ENCODE measurements at places on chromosomes 7 and 10.

- DNase-seq: no peak
These were observed 67.2 kb downstream of the TACR2 start for GRCh38 chr10:69349542-69349888.

DNA sequence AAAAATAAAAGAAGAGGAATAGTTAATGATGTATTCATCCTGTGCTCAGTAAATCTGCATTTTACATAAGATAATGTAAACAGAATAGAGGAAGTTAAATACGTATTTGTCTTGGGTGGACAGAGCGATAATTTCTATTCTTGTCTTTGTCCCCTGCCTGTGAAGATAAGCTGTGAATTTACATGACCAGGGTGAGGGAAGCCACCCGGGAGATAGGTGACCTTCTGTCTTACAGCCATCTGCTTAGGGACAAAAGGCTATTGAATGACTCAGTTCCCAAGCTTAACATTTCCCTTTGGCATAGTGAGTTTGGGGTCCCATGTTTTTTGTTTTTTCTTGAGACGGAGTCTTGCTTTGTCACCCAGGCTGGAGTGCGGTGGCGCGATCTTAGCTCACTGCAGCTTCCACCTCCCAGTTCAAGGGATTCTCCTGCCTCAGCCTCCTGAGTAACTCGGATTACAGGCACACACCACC is 88.7 kb upstream of the KCTD7 start:
- no peak for DNase-seq

GRCh38 chr7:75045881-75046280 is 27.7 kb downstream of the RCC1L start:
- no peak for DNase-seq

GRCh38 chr7:15292138-15292537 is 269.7 kb downstream of the AGMO start:
- no peak for DNase-seq

DNA sequence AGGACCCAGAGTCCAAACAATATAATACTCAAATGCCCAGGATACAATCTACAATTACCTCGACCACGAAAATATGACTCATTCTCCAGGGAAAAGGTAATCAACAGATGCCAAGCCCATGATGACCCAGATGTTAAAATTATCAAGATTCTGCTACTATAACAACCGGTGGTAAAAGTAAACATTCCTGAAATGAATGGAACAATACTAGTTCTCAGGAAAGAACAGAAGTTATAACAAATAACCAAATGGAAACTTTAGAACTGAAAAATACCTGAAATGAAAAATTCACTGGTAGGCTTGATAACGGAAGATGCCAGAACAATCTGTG is 34.1 kb upstream of the GUSB start:
- DNase-seq: no peak

DNA sequence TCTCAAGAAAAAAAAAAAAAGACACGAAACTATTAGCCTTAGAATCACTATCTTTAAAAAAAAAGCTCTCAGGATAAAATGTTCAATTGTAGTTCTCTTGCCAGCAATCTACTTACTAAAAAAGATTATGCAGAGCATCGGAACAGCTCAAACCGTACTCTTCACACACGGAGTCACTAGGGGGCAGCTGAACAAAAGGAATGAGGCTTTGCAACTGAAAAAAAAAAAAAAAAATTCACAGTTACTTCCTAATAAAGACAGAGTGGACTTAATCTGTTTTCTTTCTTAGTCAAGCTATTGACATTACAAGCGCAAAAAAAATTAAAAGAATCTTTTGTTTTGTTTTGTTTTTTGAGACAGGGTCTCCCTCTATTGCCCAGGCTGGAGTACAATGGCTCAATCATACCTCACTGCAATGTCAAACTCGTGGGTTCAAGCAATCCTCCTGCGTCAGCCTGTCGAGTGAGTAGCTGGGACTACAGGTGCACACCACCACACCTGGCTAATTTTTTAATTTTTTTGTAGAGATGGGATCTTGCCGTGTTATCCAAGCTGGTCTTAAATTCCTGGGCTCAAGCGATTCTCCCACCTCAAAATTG is 11.5 kb downstream of the PMS2 start:
- DNase-seq: no peak

DNA sequence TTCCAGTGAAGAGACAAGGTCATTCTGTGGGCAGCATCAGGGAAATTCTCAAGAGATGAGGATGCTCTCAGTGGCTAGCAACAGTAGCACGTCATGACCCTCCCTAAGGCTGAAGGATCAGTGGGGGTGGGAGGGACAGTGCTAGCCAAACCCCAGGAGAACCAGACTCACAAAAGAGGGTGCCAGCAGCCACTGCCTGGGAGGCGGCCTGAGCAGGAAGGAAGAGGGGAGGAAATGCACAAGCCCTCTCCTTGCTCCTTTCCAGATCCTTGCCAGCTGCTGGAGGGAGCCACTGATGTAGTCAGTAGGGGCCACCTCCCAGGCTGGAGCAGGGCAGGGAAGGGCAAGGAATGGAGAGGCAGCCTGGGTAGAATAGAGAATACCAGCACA is 302.7 kb downstream of the RPS24 start:
- DNase-seq: no peak

DNA sequence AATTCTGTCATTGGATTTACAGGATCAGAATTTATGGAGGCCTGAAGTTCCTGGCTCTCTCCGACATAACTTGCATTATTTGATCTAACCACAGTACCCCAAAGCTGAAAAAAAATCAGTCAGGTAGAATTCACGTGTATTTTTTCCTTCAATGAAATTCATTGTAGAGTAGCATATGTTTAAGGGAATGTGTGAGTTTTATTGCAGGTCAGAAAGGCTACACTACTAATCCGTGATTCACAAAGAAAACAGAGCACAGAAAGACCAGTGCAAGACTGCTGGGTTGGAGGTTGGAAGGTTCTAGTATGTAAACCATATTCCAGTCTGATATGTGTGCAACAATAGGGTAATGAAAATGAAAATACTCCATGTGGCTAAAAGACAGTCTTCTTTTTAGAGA is 247.0 kb upstream of the FERD3L start:
- DNase-seq: no peak

- DNase-seq: no peak
These were observed 22.8 kb downstream of the PPIA start for GRCh38 chr7:44819292-44819691.

DNA sequence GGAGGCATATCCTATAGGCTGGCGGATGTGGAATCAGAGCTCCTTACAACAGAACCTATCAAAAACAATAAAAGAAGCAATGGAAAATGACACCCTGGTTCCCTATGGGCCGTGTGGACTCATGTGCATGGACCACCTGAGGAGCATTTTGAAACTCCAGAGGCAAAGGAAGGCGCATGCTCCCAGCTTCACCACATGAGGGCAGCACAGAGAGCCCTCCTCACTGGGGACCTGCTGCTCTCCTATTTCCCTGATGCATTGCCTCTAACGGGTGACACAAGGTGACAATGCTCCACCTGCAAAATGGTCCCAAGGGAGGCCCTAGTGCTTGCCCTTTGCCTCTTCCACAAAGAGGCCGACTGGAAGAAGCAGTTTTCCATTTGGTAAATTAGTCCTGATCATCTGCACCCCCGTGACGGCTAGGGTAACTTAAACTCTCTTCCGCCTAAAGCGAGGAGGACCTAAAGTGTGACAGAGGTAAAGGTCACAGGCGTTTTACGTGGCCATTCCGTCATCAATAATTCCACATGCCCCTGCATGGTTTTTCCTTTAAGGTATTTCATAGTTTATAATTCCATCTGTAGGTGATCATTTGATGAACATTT is 67.7 kb downstream of the GPAM start:
- no peak for DNase-seq

DNA sequence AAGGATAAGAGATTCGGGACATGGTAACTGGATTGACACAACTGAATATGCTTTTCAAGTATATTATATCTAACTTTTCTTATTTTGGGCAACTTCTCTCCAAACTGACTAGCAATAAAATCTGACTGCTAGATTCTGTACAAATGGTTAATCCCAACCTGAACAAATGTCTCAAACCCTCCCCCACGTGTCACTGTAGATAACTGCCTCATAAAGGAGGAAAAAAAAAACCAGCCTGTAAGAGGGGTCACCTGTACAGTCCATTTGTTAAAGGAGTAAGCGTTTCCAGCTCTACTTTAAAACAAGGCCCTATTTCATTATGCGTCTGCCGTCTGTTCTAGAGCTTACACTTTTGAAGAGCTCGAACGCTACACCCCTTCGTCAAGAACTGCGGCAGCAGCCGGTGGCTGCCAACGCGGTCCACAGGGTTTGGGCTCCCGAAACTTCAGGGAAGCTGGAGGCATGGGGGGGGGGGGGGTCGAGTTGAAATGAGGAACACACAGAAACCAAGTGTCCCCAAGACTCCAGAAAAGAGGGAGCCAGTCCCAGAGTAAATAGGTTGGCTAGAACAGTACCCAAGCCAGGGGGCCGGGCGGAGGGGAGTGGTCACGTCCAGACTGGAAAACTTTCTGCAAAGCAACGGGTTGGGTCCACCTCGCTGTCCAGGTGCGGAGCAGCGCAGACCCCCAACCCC is 492 bp downstream of the COG5 start:
- DNase-seq: no peak

DNA sequence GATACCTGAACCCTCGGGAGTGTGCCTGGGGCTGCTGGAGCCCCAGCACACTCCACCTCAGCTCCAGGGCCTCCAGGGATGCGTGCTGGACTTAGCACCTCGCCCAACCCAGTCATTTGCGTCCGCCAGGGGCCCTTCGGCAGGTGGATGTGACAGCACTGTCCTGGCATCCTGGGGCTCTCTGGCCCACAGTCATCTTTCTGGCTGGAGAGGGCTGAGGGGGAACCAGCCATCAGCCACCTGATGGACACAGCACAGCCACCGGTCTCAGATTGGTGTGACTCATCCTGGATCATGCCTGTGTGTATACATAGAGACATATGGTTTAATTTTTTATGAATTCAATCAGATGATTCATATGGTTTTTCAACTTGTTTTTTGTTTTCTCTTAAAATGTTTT is 11.1 kb downstream of the ZNF775 start:
- no peak for DNase-seq

DNA sequence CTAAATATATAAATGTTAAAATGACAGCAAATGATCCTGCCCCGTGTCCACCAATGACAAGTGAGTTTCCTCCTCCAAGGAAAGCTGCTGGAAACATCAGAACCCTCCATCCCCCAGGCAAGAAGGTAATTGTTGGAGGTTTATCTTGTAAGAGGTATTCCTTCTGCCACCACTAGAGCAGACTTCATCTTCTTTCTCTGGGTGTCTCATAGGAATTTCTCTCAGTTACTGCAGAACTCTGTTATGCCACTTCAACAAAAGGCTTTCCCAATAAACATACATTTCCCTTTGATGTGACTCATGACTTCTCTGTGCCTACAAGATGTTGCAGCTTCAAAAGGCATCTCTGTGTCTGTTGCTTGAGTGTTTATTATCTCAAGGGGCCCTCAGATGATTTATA is 279.1 kb downstream of the BMPER start:
- DNase-seq: no peak

- no peak for DNase-seq
These were observed 130.3 kb downstream of the PKD1L1 start for GRCh38 chr7:47817917-47818316.

GRCh38 chr7:142811154-142811737 is 40.5 kb downstream of the PRSS2 start:
- DNase-seq: no peak

DNA sequence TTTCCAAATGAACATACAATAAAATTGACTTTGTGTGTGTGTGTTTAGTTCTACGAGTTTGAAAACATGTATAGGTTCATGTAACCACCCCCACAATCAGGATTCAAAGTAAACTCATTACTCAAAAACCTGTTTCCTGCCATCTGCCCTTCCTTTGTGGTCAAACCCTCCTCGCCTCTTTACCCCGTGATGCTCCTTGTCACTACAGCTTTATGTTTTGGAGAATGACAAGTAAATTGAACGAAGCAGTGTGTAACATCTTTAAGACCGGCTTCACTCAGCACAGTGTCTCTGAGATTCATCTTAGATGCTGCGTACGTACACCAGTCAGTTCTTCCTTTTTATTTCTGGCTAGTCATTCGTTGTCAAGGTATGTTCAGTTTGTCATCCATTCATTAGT is 54.6 kb upstream of the MKI67 start:
- no peak for DNase-seq

DNA sequence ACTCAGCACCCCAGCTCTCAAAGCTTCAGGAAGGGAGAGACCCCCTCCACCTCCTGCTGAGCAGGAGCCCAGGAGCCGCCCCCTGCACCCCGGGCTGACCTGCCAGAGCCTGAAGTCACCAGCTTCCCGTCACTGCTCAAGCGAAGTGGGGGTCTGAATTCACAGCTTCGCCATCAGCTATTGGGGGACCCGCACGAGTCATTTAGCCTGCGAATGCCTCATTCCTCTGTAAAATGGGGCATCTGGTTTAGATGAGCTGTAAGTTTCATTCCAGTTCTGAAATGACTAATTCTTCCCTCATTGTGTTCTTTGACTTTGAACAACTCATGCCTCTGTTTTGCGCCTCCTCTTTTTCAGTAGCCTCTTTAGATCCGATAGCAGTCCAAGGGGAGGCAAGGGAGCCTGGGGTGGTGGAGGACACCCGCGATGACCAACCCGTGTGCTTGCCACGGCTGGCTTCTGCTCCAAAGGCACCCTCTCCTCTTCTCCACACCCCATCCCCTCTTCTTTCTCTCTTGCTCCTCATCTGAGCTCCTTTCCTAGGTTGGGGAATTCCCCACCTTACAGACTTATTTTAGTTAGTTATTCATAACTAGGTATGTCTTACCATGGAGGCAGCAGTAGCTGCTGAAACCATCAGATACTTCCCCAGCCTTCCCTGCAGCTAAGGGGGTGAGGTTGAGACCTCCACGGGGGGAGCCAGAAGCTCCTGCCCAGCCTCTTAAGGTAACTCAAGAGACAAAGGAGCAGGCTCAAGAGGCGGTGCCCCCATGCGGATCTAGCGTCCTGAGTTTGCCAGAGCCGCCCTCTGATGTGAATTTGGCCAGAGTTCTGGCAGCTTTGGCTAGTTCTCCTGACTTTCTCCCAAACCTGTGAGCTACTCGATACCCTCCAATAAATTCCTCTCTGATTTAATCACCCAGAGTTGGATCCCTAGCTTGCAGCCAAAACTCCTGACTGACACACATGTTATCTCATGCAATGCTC is 47.7 kb downstream of the RBM17 start:
- DNase-seq: peak; percentile 34

GRCh38 chr7:7565018-7565680 is 1.5 kb upstream of the MIOS start:
- DNase-seq: no peak

DNA sequence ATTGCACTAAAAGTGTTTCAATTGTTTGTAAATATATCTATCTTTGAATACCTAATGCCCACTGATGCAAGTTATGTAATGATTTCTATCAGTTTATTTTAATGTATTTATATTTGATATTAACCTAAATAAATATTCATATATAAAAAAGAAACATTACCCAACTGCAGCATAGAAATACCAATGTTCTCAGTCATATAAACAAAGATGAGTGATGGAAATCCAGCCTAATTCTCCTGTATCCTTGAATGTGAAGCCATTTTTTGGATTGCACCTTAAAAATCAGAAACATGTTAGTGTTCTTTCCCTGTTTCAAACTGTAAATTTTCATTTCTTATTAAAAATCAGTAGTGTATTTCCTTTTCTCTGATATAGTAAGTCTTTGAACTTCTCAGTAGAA is 305.8 kb upstream of the GNAI1 start:
- no peak for DNase-seq

Measured in stimulated activated CD4-positive, alpha-beta T cell treated with anti-CD3 and anti-CD28 coated beads, TNF-alpha, amount 100 ng/mL, for 1 hour (primary cell).